CMK (cell line): ENCODE measurements at places on chromosomes 6 and 20.

DNA sequence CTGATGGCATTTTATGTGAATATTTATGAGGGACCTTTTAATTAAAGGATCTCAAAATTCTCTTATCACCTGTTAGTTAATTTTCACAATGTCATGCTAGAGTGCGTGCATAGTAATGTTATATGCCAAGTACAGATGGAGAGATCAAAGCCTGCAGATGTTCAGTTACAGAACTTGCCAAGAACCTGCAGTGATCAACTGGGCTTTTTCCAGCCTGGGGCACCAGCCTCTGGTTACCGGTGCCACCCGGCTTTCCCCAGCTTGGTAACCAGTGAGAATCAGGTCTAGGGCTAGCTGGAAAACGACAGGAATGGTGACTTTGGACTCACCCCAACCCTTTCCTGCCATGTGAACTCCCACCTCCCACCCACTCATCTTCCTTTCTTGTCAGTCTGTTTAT lies 91.8 kb downstream of the CAP2 start:
- DNase-seq: no peak

DNA sequence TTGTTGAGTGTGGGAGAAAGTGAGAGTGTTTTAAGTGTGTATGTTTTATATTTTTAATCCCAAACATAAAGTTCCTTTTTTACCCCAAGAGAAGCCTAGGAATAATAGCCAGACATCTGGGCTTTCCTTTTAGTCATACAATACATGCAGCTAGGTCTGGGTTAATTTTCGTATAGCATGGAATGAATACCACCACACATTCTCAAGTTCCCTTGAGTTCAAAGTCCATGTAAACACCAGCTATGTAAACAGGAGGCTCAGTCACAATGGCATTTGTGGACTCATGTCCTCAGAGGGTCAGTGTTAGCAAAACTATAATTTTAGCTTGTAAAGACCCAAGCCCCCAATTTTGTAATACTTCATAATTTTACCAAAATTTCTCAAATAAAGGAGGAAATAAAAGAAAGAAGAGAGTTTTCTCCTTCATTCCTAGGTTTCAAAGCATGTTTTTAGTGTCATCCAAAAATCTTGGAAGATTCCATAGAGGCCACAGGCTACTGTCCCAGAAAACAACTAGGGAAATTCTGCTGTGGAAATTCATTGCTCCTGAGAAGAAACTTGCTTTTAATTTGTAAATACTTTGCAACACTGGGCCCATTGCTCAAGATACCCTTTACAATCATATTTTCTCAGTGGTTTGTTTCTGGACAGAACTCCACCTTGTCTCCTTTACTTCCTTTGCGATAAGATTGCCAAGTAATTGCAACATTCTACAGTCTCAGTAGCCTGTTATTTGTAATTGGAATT lies 671.2 kb downstream of the COL12A1 start:
- DNase-seq: no peak

DNA sequence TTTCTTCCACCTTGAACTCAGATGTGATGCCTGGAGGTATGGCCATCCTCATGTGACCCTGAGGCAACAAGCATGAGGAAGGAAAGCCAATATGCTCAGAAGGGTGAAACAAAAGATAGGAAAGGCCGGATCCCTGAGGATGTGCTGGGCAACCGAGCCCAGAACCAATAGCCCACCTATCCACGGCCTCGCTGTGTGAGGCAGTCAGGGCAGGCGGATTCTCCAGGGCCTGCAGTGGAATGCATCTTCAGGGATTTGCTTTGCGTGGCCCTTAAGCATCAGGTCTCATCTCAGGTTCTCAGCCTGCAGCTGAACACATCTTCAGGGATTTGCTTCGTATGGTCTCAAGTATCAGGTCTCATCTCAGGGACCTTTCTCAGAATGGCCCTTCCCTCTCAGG lies 139.8 kb downstream of the ANKRD60 start:
- no peak for DNase-seq

DNA sequence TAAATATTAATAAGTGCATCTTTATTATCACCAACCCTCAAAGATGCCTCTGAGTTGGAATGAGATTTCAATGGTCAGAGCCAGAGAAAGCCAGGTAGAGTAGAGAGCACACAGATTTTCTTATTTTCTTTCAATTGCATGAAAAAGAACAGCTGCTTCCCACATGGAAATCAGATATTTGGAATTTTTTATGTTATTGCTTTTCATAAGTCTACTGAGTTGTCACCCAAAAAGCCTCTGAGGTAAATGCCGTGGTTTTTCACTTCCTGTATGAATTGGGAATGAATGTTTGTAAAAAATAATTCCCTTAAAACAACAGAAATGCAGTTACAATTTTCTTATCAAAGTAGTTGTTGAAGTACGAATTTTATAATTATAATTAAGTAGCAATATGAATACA lies 563.1 kb downstream of the RFPL4B start:
- no peak for DNase-seq

DNA sequence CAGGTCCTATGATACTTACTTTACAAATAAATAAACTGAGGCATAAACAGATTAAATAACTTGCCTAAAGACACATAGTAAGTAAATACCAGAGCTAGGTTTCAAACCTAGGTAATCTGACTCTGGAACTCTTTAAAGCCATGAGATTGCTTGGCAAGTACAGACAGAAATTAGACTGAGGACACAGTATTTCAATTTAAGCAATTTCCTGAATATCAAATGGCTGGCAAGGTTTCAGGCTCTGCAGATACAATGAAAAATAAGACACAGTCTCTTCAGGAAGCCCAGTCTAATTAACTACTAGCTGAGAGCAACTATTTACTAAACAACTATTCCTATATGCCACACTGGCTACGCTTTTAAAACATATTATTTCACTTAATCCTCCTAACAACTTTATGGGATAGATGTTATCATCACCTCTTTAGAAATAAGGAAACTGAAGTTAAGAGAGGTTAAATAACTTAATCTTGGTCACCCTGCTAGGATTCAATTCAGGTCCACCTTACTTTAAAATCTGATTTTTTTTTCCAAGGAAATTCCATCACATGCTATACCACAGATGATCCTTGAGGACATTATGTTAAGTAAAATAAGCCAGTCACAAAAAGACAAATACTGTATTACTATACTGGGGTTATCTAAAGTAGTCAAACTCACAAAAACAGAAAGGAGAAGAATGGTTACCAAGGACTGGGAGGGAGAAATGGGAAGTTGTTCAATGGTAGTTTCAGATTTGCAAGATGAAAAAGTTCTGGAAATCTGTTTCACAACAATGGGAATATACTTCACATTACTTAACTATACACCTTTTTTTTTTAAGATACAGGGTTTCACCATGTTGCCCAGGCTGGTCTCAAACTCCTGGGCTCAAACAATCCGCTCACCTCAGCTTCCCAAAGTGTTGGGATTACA lies 4.1 kb downstream of the TRPC4AP start:
- DNase-seq: no peak

- DNase-seq: no peak
Observed at GRCh38 chr6:9704989-9705388, 709.9 kb downstream of the TFAP2A start.

DNA sequence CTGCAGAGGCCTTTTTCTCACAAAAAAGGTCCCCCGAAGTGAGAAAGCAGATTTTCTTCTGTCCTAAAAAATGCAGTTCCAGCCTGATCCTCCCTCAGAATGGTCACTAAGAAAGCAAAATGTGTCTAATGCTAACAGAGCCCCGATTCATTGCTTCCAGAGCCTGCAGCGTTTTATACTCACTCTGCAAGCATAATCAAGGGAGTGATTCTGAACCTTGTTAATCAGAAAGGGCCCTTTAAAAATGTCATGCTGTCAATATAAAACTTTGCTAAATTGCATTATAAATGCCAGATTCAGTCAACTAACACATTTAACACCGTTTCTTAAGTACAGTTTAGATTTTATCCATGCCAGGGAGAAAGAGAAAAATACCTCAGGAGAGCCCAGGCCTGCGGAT lies 202.8 kb downstream of the CD83 start:
- no peak for DNase-seq

GRCh38 chr6:13304101-13304500 lies 24.2 kb downstream of the TBC1D7 start:
- DNase-seq: no peak

- DNase-seq: no peak
Observed at GRCh38 chr6:110270165-110270564, 88.0 kb downstream of the METTL24 start.

DNA sequence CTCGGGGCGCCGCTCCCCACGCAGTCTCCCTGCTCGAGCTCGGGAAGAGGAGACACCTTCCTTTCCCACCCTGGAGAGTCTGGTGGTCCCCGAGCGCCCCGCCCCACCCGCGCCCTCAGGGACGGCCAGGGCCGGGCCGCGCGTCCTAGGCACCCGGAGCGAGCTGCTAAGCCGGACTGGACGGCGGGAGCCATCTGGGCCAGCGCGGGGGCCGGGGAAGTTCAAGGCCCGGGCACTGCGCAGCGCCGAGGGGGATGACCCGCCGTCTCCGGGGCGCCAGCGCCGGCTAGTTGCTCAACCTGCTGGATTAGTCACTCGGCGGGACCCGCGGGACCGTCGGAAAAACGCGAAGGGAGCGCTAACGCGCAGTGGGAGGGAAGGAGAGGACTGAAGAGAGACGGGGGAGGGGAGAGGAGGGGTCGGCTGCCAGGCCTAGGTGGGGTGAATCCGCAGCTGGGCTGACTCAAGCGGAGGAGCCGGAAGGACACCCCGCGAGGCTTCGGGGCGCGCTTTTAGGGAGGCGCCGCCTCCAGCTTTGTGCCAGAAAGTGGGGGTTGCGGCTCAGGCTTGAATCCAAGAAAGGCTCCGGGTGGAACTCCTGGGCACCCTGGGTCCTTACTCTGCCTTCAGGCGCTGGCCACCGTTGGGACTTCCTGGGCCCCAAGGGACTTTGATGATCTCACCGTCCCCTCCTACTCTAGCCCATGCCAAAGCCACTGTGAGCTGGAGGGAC lies 75.7 kb upstream of the FOXP4 start:
- no peak for DNase-seq

DNA sequence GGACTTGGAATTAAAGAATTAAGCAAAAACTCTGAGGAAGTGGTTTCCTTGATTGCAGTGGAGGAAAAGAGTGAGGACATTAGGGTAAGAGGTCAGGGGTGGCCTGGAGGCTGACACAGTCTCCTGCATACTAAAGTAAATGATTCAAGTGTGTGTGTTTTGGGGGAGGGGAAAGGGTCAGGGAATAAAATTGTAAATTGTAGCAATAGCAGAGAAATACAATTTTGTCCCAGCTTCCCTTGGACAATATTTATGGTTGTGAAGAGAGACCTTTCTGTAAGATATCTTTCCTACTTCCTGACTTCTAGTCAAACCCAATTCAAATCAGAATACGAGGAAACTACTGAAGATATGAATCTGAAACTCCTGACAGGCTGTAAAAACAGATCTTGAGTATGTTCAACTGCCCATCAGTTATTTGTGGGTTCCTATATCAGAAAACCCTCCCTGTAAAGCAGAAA lies 143.4 kb upstream of the HMGN3 start:
- DNase-seq: no peak

DNA sequence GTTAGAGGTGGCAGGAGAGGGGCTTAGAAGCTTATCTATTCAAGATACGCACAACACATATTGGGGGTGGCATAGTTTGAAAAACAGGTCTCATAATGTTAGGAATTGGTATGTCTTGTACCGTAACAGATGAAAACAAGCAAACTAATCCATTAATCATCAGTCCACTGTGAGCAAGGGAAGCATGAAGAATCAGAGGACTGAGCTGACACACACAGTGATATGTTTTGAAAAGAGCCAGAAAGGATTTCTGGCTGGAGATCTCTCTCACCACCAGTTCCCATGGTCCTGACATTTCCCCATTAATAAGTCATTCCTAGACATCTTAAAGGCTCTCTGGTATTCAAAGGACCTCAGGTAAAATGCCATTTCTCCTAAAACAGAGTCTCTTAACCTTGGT lies 158.8 kb upstream of the PHACTR1 start:
- DNase-seq: no peak

- no peak for DNase-seq
Observed at GRCh38 chr6:125094563-125094962, 59.0 kb upstream of the TPD52L1 start.

DNA sequence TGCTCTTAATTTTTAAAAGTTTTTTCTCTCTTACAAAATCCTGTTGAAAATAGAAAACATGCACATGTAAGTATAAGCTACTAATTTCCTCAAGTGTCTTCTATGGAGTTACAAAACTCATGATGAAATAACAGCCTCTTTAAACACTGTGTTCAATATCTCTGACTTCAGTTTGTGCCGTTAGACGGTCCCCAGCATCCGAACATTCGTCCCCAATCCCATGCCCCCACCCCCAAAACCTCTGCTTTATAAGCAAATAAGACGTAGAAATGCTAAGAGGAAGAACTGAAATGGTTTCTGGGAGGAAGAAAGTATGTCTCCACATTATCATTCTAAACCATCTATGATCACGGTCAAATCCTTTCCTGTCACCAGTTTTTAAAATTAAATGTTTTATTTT lies 31.7 kb upstream of the MYB start:
- no peak for DNase-seq

- no peak for DNase-seq
Observed at GRCh38 chr6:165090242-165090641, 219.2 kb downstream of the C6orf118 start.

DNA sequence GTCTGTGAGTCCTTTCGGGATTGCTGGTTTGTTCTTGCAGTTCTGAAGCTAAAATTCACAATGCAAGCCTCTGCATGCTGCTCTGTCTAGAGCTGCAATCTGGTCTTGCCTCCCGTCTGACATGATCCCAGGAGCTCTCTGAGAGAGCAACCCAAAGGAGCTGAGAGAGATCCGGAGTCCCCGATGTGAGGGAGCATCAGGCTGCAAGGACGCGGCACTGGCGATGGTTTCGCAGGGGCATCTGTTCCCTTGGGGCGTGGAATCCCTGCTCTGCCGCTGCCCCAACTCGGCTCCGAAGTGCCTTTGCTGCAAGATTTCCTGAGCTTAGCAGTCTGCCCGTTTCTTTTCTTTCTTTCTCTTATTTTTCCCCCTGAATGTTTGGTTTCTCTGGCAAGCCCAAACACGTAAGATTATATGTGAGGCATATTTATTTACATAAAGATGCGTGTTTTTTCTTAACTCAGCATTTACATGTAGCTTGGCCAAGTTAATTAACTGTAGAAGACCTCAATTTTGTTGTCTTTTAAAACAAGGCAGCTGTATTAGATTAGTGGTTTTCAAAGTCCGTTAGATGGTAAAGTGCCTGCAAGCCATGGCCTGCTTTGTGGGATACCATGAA lies 873.0 kb downstream of the KIF16B start:
- DNase-seq: no peak

DNA sequence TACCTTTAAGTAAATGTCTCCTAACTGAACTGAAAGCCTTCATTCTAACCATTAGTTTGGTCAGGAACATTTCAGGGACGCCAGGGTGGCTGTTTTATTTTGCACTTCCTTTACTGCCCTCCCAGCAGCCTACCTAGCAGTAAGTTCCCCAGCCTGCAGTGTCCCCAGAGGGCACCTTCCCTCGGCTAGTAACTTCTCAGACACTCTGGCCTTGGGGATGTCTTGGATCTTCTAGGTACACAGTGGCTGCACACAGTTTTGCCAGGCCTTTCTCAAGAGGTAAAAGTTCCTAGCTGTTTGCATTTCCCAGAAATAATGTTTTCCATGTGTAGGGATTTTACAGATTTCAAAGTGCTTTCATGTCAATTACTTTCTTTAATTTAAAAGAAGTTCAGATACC lies 378 bp upstream of the LAMA2 start:
- no peak for DNase-seq
